ENCODE measurements at places on chromosomes 1 and 21.
A peak's percentile ranks its signal among the peaks of the same experiment; 100 is the strongest.

DNA sequence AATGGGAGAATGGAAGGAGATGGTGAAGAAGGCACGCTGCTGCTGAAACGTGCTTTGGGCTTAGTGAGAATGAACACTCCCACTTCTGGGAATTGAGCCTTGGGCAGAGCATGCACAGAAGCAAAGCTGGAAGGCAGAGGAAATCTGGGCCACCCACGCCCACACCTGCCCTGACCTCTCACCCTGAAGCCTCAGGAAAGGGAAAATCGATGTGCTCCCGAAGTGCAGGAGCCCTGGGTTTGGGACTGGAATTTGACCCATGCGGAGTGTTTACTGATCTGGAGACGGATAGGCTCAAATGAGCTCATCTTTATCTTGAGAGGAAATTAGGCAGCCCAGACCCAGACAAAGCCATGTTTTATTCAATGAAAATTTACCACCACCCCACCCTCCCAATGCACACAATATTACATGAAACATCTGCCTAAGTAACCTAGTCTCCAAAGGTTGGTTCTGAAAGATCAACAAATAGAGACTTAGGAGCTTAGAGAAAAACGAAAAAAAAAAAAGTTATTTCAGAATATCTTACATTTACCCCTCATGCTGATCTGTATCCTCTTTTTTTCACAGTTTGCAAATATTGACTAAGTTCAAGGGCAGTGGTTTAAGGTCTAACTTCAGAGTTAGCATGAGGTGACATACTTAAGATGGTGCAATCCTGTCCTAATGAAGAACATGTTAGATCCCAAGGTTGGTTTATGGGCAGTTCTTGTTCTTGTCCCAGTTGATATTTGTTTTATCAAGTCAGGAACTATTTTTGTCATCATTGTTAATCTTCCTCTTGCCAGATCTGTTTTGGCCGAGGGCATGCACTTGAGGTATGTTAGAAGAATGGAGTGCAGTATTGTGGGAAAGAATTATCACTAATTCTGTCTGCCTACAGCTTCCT, 63.0 kb downstream of the PROX1 start:
- DNase-seq: no peak

GRCh38 chr1:114154963-114155322, 1.3 kb upstream of the SYT6 start:
- peak; percentile 69 for DNase-seq

- no peak for DNase-seq
These were observed 28.6 kb downstream of the PTPRU start for GRCh38 chr1:29264773-29265389.

- no peak for DNase-seq
These were observed 27.4 kb upstream of the RNF2 start for GRCh38 chr1:185017966-185018365.

DNA sequence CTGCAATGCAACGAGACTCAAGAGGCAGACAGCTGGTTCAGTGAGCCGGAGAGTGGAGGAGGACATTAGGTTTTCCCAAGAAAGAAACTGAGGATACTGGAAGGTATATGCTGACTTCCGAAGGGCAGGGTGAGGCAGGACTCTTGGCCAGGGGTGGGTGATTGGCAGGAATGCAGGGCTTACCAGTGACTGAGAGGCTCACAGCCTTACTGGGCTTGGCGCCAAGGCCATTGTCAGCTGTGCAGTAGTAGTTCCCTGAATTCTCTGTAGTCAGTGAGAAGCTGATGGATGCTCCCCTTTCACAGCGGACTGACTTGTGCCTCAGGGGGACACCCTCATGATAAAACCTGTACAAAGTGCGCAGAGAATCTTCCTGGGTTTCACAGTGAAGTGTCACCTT, 9.6 kb downstream of the FCRL5 start:
- no peak for DNase-seq

DNA sequence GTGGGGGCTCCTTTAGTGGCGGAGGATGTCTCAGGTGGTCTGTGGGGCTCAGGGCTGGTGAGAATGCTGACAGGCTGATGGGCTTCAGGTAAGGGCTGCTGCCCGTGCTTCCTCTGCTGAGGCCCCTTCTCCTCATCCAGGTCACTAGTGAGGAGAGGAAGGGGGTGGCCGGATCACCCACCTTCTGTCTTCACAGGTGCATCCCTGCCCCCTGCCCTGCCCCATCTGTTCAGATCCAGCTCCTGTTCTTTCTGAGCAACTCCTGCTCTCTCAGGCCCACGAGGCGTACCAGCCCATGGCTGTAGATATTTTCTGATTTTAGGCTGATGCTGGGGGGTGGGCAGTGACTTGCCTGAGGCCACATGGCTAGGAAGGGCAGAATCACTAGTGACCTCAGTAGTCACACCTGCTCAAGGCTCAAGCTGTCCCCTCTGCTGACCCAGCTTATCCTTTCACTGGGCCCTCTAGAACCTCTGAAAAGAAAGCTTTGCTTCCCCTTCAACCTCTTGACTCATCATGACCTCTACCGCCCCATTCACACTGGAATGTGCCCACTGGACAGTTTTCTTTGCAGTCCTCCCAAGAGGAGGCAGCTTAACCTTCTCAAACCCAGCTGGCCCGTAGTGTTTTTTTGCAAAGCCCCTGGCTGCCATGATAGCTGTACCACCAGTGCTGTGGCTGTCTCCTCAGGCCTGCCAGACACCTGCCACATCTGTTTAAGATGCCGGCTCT, 14.8 kb downstream of the DCST2 start:
- no peak for DNase-seq

- DNase-seq: no peak
These were observed 17.5 kb downstream of the TRPM2 start for GRCh38 chr21:44370786-44371410.

DNA sequence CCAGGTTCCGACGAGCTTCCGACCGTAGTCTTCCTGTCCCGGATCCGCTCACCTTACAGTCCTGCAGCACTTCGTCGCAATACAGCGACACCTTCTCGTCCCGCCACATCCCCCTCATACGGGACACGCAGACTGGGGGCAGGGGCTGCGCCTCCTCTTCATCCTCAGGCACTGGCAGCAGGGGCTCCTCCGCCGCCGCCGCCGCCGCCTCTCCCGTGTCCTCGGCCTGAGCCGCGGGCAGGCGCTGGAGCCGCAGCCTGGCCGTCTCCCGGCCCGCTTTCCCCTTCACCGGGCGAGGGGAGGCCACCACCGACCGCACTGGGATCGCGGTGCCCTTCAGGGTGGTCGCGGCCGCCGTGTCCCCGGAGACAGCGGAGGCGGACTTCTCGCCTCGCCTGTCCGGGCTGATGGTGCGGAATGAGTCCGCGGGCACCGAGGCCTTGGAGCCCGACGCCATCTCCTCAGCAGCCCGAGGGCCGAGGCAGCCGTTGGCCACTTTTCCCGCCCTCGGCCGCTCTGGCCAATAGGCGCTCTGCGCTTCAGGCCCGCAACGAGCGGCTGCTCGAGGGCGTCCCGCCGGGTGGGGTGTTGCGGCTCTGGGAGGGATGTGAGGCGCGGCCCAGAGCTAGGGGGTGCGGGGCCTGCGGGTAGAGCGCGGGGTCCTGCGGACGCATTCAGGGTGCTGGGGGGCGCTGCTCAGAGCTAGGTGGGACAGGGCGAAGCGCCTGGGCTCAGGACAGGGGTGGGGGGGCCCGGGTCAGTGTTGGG, at the start of gene SHCBP1L:
SHCBP1L (minus strand) TSS at position 490 of the 768 bp plus-strand sequence; CDS start at position 457, 33 bp downstream.
- DNase-seq: peak; percentile 54

DNA sequence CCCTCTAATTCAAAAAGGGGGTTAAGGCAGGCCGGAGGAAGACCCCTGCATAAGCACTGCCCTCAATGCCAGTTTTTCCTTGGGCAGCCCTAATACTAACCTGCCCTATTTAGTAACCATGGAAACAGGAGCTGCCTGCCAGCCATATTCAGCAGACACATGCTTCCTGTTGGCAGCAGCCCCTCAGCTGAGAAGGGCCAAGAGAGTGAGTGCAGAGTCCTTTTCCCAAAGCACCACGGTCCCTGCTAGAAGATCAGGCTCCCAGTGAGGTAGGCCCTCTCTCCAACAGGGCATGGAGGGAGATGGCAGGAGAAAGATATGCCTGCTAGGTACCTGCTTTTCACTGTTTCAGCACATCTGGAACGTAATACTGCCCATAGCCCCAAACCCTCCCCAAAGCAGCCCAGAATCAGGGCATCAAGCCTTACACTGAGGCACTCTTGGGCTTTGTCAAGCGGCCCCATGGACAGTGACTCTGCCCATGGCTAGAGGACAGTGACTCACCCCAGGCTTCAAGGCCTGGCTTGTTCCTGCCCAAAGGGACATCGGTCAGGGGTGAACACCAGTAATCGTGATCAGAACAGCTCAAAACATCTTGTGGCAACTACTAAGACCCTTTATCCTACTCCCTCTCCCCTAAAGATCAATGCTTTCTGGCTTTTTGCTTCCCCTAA, 64.5 kb downstream of the BCAR3 start:
- no peak for DNase-seq

- no peak for DNase-seq
These were observed 75.8 kb downstream of the ST3GAL3 start for GRCh38 chr1:43783096-43783670.

- DNase-seq: no peak
These were observed 20.9 kb downstream of the ITSN1 start for GRCh38 chr21:33663241-33663640.

DNA sequence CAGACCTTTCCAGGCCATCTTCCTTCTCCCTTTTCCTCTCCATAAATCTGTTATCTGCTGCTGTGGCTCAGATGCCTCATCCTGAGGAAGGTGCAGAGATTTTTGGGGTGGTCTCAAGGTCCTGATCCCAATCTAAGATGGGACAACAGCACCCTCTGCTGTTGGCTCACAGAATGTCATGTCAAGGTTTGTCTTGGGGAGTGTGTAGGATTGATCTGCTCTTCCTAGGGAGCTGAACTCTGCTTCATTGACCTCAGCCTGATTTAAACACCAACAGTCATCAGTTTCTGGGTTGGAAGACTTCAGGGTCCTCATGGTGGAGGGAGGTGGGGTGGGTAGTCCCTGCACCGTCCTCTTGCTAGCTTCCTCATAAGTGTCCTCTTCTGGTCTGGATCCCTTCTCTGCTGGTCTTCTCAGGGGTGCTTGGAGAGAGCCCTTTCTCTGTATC, 62.8 kb upstream of the LAX1 start:
- DNase-seq: peak; percentile 82

- no peak for DNase-seq
These were observed 13.0 kb downstream of the EXTL2 start for GRCh38 chr1:100881687-100882086.

DNA sequence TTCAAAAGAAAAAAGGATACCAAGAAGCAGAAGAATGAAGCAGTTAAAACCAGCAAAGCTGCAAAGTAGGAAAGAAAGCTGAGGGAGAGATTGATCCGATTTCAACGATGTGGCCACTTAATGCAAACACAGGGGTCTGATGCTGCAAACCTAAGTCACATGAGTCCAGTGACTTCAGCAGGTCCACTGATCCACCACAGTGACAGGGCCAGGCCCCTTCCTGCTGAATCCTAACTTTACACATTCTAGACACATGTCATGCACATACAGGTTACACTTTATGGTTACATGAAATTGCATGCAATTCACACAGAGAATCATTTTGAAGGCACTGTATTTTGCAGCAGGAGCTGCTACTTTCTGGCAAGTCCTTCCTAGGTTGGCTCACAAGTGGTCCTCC, 59.0 kb upstream of the LBR start:
- no peak for DNase-seq

- no peak for DNase-seq
These were observed 43.5 kb upstream of the ATF3 start for GRCh38 chr1:212565079-212565478.

DNA sequence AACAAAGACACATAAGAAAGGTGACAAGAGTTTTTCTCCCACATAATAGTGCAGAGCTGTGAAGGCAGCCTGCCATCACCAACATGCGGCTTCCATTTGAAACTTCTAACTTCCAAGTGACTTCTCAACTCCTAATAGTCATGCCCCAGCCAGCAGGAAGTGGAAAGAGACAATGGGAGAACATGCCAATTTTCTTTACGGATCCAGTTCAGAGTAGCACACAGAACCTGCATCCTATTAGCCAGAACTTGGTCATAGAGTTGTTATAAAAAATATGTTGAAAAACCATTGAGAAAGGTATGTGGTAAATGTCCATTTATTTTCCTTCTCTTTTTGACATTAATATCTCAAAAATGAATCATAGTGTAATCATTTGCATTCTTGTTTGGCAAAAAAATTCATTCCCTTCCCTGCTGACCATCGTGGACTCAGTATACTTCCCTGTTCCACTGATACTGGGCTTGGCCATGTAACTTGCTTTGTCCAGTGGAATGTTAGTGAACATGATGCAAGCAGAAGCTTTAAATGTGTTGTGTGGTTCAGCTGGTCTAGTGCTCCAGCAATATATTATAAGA, 197.4 kb downstream of the SEC16B start:
- no peak for DNase-seq

- DNase-seq: no peak
These were observed 2.4 kb downstream of the ELAPOR1 start for GRCh38 chr1:109116286-109116685.

DNA sequence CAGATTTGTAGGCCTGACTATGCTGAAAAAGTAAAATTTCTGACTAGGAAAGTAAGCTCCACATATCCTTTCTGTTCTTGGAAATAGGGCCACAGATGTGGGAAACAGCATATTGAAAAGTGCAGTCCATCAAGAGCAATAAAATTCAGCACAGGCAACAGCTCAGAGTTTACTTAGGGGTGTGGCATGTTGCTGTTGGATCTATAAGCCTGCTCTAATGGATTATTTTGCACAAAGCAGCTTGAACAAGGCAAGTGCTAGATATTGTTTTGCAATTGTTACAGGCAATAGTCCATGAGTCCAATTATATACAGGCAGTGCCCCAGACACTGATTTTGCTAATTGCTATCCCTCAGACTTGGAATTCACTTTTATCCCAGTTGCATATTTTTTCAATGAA, 289.8 kb upstream of the SNX7 start:
- DNase-seq: no peak

- no peak for DNase-seq
These were observed 200.9 kb downstream of the PLPP3 start for GRCh38 chr1:56378341-56379070.

- no peak for DNase-seq
These were observed 82.2 kb downstream of the MDM4 start for GRCh38 chr1:204598319-204598969.

- DNase-seq: no peak
These were observed 53.6 kb upstream of the DIRAS3 start for GRCh38 chr1:68103884-68104554.

- no peak for DNase-seq
These were observed 12.4 kb downstream of the ADAR start for GRCh38 chr1:154595621-154596020.

- no peak for DNase-seq
These were observed 14.2 kb upstream of the VN1R5 start for GRCh38 chr1:247241691-247242090.

Data from right forelimb (tissue), 1 donor.